ENCODE measurements at places on chromosomes 1 and 21.

GRCh38 chr21:42654913-42655795 is 1.7 kb downstream of the PDE9A start:
- DNase-seq = no peak

DNA sequence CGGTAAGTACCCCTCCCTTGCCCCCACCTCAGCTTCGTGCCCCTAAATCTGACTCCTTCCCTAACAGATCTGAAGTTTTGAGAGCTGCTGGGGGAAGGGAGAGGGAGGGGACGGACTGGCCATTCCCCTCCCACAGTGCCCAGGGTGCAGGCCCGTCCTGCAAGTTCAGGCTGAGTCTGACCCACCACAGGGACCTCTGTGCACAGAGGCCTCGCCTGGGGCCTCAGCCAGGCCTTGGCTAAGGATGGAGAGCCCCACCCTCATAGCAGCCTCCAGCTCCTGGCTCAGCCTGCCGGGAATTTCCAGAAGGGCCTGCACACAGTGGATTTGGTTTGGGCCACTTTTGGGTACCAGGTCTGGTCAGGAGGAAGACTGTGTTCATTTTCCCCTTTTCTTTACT is 31.2 kb upstream of the TNFRSF1B start:
- DNase-seq = no peak

- no peak for DNase-seq
Measured at GRCh38 chr1:25999041-25999800, 1.4 kb upstream of the PAFAH2 start.

- no peak for DNase-seq
Measured at GRCh38 chr1:230972855-230973271, 5.8 kb downstream of the TTC13 start.

GRCh38 chr1:214449371-214449770 is 102.0 kb downstream of the PTPN14 start:
- DNase-seq = no peak

GRCh38 chr1:66339944-66340343 is 194.0 kb upstream of the SGIP1 start:
- no peak for DNase-seq

GRCh38 chr1:9787702-9788101 is 36.1 kb downstream of the CLSTN1 start:
- DNase-seq = no peak

GRCh38 chr1:5509664-5510452 is 482.4 kb downstream of the NPHP4 start:
- DNase-seq = peak; percentile 69

GRCh38 chr21:40386294-40386911 is 460.6 kb downstream of the DSCAM start:
- peak; percentile 55 for DNase-seq

- no peak for DNase-seq
Measured at GRCh38 chr1:233025157-233025556, 74.7 kb downstream of the NTPCR start.

DNA sequence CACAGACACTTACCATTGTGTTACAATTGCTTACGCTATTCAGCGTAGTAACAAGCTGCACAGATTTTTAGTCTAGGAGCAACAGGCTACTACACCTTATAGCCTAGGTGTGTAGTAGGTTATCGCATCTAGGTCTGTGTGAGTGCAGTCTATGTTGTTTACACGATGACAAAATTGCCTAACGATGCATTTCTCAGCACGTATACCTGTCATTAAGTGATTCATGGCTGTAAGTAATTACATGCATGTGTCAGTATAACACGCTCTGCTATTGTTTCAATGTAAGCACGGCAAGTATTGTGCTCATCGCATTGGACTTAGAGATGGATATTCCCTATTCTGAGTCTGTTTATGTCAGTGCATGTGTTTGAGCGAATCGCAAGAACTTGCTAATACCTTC is 15.7 kb upstream of the ZBTB18 start:
- DNase-seq = no peak

DNA sequence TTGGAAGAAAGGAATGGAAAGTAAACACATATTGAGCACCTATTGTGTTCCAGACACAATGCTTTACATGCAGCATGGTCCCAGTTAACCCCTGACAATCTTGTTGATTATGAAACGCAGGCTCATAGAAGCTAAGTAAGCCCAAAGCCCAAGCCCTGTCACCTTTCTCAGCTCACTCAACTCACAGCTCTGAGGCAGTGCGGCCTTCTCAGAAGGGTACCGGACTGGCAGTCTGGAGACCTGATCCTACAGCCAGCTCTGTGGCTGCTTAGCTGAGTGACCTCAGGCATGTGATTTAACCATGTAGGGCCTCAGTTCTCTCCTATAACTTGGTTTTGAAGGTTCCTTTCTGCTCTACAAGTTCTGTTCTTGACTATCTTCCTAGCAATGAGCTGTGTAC is 464 bp upstream of the RNASEL start:
- DNase-seq = no peak

DNA sequence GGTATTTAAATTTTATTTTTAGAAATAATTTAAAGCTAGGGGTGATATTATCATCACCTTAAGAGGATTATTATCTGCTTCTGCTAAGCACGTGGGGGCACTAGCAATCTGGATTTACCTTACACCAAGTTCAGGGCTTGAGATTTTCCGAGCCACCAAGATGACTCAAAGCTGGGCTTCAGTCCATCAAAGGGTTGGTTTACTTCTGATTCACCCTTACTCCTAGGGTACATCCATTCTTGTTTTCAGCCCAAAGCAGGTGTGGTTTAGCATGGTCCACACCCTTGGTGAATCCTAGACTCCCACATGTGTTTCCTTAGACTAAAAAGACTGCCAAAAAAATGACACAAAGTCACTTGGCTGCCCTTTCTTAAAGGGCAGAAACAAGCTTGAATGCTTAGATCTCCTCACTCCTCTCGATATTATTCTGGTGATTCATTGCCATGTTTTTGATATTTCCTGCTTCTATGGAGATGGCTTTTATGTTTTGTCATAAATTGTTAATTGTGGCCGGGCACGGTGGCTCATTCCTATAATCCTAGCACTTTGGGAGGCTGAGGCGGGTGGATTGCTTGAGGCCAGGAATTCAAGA is 9.8 kb upstream of the PRSS38 start:
- DNase-seq = no peak

DNA sequence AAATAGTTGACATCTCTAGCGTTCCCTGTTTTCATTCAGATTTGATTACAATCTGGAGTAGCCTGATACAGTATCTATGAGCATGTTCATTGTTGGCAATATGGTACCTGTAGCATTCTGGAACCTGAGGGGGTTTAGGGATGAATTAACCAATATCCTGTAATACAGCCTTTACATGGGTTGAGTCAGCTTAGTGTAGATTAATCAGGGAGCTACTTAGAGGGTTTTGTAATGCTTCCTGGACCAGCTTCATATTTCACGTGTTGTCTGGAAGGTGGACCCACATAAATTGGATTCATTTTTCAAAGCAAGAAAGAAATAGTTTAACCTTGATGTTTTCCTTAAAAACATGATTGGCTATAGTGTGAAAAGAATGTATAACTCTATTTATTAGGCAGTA is 3.6 kb downstream of the OTUD3 start:
- DNase-seq = no peak

DNA sequence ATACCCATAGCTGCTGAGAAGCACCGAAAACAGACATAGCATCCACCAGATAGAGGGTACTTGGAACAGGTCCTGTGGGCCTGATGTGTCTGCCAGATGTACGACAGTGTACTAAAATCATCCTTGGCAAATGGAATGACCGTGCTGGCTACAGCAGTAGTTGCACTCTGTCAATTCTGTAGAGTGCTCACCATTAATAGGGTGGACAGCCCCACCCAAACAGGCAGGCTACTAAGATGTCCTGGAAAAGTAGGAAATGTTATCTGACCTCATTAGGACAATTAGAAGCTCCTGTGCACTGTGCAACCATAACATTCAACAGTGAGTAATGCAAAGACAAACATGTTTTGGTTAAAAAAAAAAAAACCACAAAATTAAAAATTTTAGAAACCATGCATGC is 106.2 kb downstream of the PTPN14 start:
- DNase-seq = no peak

DNA sequence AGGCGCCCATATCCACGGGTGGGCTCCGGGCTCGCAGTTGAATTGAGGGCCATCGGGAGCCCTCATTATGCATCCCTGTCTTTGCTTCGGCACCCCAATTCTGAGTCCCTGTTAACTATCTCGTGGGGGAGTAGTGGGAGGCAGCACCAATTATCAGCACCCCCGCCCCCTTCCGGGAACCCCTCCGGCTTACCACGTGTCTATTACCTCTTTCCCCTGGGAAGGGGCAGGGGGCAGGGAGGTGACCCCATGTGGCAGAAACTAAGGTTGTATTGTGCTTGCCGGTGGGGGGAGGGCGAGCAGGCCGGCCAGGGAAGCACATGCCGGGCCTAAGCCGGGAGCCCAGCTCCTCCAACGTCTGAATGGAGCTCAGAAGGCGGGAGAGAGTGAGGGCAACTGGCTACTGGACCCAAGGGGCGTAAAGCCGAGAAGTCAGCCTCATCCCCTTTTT is 1.0 kb downstream of the LIN28A start:
- no peak for DNase-seq

GRCh38 chr1:58251430-58252073 is 295.0 kb downstream of the OMA1 start:
- DNase-seq = no peak

DNA sequence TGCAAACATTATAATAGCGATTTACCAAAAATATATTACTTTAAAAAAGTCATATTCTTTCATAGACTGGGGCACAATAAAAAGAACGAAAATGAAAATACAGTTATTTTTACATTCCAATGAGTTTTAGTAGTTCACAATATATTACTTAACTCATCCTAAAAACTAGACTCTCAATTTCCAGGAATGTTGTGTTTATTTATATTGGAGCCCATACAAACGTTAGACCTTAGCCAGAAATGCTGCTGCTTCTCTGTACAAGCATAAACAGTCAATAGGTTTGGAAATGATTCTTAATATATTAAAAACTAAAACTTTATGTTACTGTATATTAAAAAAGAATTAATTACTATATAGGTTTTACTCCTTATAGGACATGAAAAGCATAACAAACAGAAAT is 302.3 kb downstream of the BRINP3 start:
- DNase-seq = no peak

- DNase-seq = no peak
Measured at GRCh38 chr1:46489169-46489637, 433 bp upstream of the DMBX1 start.

GRCh38 chr1:156726549-156727226 is 1.6 kb upstream of the METTL25B start:
- DNase-seq = no peak

GRCh38 chr1:13583595-13583965 is at the start of gene PDPN:
Gene PDPN (plus strand): TSS chr1:13583832. CDS start chr1:13584034, 202 bp downstream.
- peak; percentile 72 for DNase-seq

DNA sequence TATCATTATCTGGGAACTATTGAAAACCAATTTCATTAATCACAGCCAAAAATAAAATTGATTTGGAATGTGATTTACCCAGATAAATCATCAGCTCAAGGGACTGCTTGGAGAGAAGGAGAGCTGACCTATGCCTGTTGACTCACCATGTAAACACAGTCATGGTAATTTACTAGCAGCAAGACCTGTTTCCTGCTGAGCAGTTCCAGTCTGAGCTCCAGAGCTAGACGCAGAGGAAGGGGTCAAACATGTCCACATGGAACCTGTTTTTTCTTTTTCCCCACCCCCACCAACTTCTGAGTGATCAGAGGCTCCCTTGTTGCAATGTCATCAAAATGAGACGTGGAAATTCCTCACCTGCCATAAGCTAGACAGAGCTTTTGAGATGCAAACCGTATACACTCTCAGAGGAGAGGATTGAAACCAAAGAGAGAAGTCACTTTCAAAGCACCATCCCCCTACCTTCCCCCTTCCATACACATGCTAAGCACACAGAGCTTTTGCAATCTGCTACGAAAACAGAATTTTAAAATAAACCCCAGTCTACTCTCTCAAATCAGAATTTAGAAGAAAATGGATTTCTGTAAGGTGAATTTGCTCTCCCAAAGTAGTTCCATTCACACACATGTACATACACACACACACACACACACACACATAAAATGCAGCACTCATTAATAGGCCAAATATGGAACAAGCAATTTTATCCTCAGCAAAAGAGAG is 55.9 kb upstream of the PTGFRN start:
- no peak for DNase-seq

- DNase-seq = peak; percentile 58
Measured at GRCh38 chr1:225447650-225448089, 19.8 kb upstream of the LBR start.

DNA sequence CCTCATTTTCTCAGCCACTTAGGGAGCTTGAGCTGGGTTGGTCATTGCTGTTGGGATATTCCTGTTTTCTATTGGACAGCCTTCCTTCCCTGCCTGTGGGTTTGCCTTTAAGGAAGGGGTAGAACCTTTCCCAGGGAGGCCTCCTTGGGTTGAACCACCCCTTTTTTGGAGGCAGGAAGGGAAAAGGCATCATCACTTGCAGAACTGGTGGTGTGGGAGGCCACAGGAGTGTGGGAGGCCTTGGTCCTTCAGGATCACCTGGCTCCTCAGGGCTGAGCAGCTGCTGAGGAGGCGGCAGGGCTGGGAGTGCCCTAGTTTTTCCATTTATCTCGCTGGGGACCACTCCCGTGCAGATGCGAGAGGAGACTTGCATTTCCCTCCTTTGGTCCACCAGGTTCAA is 667 bp upstream of the CYB561D1 start:
- no peak for DNase-seq

GRCh38 chr1:77655431-77655974 is 27.0 kb downstream of the ZZZ3 start:
- no peak for DNase-seq

GRCh38 chr1:58409890-58410289 is 136.6 kb downstream of the OMA1 start:
- DNase-seq = no peak

DNA sequence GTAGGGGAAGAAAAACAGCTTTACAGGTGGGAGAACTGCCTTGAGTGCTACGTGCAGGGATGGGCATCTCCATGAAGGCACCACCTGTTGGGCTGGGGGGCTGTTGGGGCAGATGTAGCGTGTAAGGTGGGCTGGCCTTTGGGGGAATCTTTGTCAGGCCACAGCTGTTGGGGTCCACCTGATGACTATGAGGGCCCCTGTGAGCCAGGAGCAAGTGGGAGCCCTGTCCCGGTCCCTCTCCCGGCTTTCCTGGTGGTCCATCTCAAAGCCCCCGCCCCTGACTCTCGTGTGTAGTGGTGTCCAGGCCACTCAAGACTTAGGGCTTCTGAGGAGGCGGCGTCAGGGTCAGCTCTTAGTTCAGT is 13.5 kb downstream of the SLC37A1 start:
- peak; percentile 62 for DNase-seq

DNA sequence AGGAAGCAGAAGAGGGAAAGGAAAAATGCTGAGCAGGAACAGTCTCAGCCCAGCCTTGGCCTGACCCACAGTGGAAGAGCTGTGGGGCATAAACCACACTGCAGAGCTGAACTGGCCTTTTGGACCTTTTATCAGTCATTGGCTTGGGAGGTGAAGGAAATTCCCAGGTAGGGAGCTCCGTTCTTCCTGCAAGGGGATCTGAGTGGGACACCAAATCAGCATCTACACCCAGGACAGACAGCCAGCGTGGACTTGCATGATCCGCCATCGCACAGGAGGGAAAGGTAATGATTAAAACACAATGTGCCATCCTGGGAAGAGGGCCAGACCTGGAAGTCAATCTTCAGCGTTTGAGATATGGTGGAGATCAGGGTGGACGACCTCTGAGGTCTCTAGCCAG is 1.2 kb upstream of the MTFR1L start:
- DNase-seq = no peak

- no peak for DNase-seq
Measured at GRCh38 chr1:168065506-168065905, 71.2 kb downstream of the GPR161 start.

- no peak for DNase-seq
Measured at GRCh38 chr21:32951041-32951440, 74.7 kb upstream of the OLIG2 start.
